Activated T-helper 2 cell treated with anti-CD3 and anti-CD28 coated beads, Interferon-gamma antibody, Interleukin-2, Interleukin-4, amounts not matched to agents 10 μg/mL and 5 μg/mL and 100 μg/mL, durations not matched to agents 14 hours and 24 hours and 36 hours (primary cell): ENCODE measurements at places on chromosomes 4 and X. TPM values are rescaled to one million over a fixed set of nuclear protein-coding genes. Genes with fewer than 3 reads are reported as not detected.

- no peak for DNase-seq
Measured at GRCh38 chr4:130424211-130424610, 1328.3 kb downstream of the C4orf33 start.

- DNase-seq = no peak
Measured at GRCh38 chr4:118865091-118865708, 23.5 kb upstream of the SYNPO2 start.

UGT2B15 gene
- total RNA-seq = not detected in 2 replicates

DNA sequence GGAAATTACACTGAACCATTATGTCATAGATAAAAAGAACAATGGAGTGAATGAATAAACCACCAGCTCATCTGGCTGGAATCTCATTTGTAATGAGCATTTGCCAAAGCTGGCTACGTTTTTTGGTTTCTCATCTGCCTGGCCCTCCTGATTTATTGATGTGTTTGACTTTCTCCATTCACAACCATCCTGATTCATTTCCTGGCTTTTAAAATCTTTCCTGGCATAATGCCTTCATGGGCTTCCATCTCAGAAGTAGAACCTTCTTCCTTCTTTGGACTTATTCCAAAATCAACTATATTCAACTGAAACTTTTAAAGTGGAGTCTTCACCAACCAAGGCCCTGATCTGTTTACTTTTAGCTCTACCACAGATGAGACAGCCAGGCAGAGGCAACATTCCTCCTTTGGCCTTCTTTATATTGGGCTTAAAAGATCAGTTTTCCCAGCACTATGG, 36.0 kb upstream of the ARSJ start:
- no peak for DNase-seq

- no peak for DNase-seq
Measured at GRCh38 chrX:150841456-150842197, 56.8 kb downstream of the CD99L2 start.

ARX gene
- total RNA-seq = not detected in 2 replicates

DNA sequence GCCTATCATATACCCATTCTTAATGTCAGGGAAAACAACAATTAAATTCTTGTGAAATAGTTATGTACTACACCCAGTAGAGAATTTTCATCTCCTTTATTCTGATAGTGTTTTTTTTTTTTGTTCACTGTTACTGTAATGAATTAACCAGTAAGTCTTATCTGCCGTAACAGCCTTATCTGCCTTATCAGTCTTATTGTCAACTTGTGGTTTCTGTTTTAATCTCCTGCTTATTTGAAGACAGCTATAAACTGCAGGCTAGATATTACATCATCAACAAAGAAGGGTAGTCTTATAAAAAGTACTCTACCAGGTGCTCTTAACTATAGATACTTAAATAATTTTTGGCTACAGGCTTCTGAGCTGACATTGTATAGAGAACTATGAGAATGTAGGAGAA, 79.5 kb downstream of the MAGEB5 start:
- DNase-seq = no peak

- no peak for DNase-seq
Measured at GRCh38 chr4:40122941-40123340, 66.3 kb downstream of the N4BP2 start.

- no peak for DNase-seq
Measured at GRCh38 chr4:25178838-25179261, 18.6 kb upstream of the SEPSECS start.

DNA sequence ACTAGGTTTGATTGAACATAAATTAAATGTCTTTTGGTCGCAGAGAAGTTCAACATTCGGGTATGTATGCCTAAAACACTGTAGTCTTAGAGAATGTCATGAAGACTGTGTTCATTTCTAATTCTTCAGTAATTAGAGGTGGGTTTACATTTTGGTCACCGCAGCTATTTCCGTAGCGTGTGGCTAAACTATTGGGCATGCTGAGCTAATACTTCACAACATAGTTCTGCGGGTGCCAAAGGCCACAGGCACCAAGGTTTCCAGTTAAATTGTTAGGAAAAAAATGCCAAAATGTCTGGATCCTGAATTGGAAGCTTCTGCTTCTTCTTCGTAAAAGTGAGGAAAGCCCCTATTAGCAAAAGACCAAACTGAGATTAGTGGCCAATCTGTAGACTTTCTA, 25.1 kb downstream of the SMIM31 start:
- no peak for DNase-seq

CLNK gene
- total RNA-seq = 0.89 and 1.3 TPM in 2 replicates

DNA sequence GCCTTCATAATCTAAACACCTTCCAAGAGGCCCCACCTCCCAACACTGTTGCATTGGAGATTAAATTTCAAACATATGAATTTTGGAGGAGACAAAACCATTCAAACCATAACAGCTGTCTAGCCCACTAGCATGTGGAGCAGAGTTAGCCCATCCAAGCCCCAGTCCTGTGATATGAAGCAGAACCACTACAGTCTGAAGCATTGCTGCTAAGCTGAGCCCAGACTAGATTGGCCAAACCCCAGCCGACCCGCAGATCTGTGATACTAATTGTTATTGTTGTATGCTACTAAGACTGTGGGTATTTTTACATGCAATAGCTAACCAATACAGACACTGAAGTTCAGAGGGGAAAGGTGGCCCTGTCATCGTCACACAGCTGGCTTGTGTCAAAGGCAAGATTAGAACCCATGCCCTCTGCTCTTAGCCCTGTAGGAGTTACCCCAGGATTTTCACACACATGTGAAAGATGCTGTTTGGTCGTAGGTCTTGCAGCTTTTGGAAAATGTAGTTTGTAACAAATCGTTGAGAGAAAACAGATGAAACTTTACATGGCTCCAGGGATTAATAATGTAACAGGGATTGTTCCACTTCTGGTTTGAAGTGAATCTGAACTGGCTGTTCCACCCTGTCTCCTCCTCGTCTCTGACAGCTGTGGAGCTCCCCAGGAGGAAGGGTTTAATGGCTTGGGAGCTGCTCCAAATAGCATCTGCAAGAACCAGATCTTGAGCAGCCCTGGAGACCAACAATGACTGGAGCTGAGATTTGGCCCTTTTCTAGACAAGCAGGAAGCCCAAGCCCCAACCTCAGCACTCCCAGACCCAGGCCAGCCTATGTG, 517.5 kb downstream of the MID1IP1 start:
- no peak for DNase-seq

GRCh38 chrX:136468391-136469103, 19.2 kb upstream of the BRS3 start:
- DNase-seq = no peak

RASL11B gene
- 0.50 and 0.67 TPM in 2 replicates for total RNA-seq

- no peak for DNase-seq
Measured at GRCh38 chrX:63275127-63275526, 76.0 kb downstream of the SPIN4 start.

MAOB gene
- 10.3 and 11.6 TPM in 2 replicates for total RNA-seq

- peak; percentile 11 for DNase-seq
Measured at GRCh38 chr4:6372649-6373525, 99.5 kb downstream of the PPP2R2C start.

DNA sequence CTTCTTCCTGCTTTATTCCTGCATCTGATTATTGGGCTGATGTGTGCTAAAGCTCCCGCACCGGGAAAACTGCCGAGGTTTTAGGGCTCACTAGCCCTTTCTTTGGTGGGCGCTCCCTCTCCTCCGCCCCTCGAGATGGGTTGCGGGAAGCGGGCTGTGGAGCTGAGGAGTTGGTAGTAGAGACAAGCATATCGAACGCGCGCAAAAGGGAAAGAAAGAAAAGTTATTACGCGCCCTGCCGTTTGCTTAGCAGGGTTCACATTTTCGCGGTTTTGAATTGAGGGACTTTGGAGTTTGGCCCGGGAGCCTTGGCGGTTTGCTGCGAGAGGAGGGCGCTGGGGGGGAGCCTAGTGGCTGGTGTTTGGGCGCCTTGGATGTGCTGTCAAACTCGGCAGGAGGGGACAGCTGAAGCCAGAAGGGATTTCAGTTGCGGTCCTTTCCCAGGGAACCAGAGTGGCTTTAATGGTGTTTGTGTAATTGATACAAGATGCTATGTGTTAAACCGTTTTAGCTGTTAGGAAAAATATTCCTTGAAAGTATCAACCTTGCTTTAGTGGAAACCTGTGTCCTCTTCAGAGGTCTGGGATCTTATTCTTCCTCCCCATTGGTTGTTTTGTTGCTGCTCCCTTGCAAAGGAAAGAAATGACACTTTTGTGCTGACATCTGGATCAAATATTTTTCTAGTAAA, 1.1 kb downstream of the GAB1 start:
- DNase-seq = no peak

DNA sequence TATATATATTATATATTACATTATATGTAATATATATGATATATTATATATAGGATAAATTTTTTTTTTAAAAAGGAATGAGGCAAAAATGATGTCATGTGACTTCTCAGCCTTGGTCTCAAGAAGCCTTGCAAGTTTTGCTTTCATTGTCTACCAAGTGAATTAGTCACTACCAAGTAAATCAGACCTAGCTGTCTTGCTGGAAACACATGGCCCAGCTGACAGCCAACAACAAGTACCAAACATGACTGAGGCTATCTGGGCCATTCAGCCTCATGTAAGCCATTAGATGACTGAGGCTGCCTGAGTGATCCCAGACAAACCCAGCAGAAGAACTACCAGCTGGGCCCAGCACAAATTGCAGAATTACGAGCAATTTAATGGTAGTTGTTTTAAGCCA, 44.9 kb downstream of the HAND2 start:
- DNase-seq = no peak

GRCh38 chr4:40264995-40265909, 68.4 kb downstream of the RHOH start:
- no peak for DNase-seq

GABRG1 gene
- total RNA-seq = not detected in 2 replicates

BMPR1B gene
- not detected in 2 replicates for total RNA-seq

DNA sequence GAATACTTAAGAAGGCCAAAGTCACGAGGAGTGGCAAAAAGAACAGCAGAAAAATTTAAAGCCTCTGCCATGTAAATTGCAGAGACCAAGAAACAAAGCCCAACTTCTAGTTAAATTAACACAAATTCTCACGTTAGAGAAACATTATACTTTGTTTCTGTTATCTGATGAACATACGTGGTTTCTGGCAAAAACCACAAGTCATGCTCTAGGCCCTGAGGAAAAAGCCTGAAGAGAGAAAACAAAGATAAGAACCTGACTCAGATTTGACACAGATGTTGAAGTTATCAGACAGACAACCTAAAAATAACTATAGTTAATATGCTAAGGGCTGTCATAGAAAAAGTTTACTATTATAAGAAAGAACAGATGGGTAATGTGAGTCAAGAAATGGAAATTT, 149.1 kb upstream of the PCDH10 start:
- DNase-seq = no peak

- no peak for DNase-seq
Measured at GRCh38 chr4:79198951-79199587, 126.8 kb downstream of the NAA11 start.
